ENCODE measurements at places on chromosomes 6 and 20.

GRCh38 chr6:106170030-106170791, 84.1 kb downstream of the PRDM1 start:
- no peak for ATAC-seq

- no peak for ATAC-seq
Measured at GRCh38 chr6:44094403-44095242, 32.6 kb downstream of the MRPL14 start.

DNA sequence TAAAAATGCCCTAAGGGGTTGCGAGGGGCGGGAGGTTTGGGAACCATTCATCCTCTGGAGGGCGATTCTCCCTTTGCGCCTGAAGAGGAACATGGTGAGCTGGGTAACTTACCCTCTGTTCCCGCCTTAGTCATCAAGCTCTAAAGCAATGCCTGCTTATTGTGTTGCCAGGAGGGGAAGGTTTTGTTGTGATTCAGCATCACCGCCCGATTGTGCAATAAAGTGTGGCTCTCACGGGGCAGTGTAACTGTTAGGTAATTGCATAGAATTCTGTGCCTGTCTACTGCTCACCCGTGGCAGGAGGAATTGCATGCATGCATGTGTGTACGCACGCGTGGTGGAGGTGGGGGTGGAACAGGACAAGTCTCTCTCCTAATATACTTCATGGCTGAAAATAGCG, 95.5 kb upstream of the AGPAT4 start:
- no peak for ATAC-seq

DNA sequence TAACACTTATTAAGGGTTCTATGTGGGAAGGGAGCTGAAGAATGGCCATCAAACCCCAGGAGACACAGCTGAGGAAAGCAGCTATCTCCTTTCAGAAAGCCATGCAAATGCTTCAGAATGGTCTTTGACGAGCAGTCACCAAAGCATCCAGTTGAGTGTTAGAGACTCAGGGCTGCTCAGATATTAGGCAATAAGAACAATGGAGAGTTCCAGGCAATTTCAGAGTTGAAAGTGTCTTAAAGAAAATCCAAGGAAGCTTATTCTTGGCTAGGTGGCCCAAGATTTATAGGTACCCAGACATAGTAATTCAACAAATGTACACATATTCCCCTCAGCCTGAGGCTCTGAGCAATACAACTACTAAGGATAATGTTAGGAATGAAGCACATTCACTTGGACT, 180.1 kb upstream of the SOX4 start:
- no peak for ATAC-seq
